ENCODE measurements at places on chromosomes 7 and 10. TPM values are rescaled to one million over a fixed set of nuclear protein-coding genes. Genes with fewer than 3 reads are reported as not detected.

Gene TBL2
- total RNA-seq, result 28.4 TPM

DNA sequence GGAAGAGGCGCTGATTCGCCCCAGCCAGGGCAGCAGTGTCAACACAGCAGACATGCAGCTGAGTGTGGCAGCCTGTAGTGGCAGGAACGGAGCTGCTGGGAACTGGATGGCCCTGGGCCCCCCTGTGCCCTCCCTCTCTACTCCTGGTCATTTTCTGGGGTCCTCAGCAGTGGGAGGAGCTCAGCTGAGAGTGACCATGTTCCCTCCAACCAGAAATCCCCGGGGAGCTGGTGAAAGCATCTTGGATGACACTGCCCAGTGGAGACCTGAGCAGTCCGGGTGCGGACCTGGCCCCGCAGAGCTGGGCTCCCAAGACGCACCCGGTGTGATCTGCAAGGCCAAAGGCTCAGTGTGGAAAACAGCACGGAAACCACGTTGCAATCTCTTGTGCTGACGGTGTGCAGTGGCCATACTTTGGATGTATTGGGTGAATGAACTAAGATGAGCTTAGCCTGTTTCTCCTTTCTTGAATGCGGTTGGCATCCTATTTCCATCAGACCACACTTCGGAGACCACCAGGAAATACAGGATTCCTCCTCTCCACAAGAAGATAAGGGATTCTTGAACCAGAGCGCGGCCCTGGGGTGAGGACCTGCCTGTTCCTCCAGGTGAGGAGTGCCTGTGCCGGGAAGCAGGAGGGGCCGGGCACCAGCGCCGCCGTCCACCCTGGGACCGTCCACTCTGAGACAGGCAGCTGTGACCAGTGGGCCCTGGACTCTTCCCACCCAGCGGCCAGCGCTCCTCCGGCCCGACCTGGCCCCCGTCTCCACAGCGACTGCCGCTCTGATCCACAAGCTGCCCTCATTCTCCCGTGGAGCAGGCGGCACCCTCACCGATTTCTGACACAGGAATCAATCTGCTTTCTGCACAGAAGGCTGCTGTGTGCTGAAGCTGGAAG is 93.5 kb upstream of the DIP2C start:
- H3K27ac ChIP-seq, result no peak overlapping the region
- DNase-seq, result no peak

DNA sequence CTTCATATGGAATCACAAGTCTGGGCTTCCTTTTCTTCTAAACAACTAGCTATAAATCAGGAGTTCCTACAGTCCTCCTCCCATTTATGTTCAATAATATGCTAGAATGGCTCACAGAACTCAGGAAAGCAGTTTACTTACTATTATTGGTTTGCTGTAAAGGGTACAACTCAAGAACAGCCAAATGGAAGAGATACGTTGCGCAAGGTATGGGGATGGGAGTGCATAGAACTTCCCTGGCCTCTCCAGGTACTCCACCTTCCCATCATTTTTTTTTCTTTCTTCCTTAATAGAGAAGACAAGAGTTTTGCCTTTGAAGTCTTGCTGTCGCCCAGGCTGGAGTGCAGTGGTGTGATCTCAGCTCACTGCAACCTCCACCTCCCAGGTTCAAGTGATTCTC is 27.1 kb upstream of the SEMA4G start:
- H3K4me1 ChIP-seq, result no peaks in the 10 kb centered on the region
- H3K27ac ChIP-seq, result no peak overlapping the region
- DNase-seq, result no peak
- H3K27me3 ChIP-seq, result no peaks in the 10 kb centered on the region

DNA sequence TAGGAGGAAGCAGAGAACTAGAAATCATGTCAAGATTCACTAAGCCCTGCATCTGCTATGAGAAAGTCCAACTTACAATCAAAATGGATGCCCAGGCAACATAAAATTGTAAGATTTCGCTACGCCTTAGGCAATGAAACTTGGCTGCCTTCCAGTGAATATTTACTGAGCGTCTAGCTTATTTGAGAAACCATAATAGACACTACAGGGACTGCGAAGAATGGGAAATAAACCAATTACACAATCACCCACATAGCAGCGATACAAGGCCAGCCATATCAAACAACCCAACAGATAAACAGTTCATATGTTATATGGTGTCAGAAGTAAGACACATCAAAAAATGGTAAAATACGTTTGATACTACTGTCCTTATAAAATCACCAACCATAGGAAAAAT is 545.0 kb upstream of the C7orf33 start:
- no peak for DNase-seq
- H3K36me3 ChIP-seq, result no peaks in the 10 kb centered on the region
- H3K27ac ChIP-seq, result no peak overlapping the region
- no peaks in the 10 kb centered on the region for H3K27me3 ChIP-seq
- H3K4me3 ChIP-seq, result no peak overlapping the region

DNA sequence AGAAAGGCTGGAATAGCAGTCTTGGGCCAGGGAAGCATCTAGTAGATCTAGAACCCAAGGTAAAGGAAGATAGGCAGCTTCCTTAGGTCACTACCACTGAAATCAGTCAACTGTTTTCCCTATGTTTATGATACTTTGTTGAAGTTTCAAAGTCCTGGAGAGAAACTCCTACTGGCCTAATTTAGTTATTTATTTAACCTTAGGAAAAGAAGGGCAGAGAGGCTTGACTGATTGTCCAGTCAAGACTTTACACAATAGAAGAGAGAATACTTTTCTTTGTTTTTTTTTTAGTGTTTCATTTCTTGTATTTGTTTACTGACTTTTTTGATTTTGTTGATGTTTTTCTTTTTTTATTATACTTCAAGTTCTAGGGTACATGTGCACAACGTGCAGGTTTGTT is 138.9 kb upstream of the PHYHIPL start:
- no peak overlapping the region for H3K4me3 ChIP-seq
- H3K4me1 ChIP-seq, result no peaks in the 10 kb centered on the region
- DNase-seq, result no peak
- no peaks in the 10 kb centered on the region for H3K27me3 ChIP-seq

DNA sequence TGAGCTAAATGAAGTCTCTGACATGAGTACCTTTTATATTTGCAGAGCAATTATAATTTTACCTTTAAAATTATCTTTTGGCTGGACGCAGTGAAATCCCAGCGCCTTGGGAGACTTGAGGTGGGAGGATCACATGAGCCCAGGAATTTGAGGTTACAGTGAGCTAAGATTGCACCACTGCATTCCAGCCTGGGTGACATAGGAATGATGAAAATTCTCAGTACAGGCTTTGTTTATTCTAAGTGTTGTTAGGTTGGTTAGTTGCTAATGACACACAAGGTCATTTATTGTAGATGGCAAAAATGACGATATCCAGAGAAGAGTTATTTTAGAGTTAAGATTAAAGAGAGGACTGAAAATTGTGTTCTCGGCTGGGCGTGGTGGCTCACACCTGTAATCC is 87.6 kb downstream of the XRCC2 start:
- H3K27me3 ChIP-seq, result no peaks in the 10 kb centered on the region
- H3K27ac ChIP-seq, result no peak overlapping the region
- H3K4me1 ChIP-seq, result no peaks in the 10 kb centered on the region

DNA sequence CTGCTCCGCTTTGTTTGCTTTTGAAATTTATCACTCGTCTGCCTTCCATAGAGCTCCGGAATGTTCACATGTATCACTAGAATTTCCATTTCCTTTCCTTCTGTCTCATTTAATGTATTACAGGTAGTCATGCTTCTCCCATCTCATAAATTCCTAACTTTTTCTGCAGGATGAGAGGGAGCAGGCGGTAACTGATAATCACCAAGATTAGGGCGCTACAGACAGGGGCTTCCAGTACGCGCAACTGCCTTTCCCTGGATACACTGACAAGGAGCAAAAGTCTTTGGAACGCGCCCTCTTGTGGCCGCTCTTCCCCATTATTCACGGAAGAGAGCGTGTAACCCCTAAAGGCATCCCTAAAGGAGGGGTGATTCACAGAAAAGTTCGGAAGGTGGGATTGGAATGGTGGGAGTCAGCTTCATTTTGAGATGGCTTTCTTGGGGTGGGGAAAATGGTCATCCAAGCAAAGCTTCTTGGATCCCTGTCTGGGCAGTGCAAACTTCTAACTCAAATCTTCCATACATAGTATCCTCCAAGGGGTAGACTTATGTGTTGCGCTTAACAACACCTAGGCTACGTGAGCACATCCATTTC is 6.5 kb downstream of the INHBA start:
- H3K36me3 ChIP-seq, result no peaks in the 10 kb centered on the region
- no peak for DNase-seq
- peak overlapping the region; percentile 61 for H3K27ac ChIP-seq
- H3K27me3 ChIP-seq, result no peaks in the 10 kb centered on the region

GRCh38 chr7:124027236-124027635 is 5.6 kb downstream of the TMEM229A start:
- no peak overlapping the region for H3K4me3 ChIP-seq
- no peak overlapping the region for H3K27ac ChIP-seq
- no peaks in the 10 kb centered on the region for H3K36me3 ChIP-seq
- H3K4me1 ChIP-seq, result peaks cover 8% of the 10 kb centered on the region
- H3K27me3 ChIP-seq, result peaks cover 7% of the 10 kb centered on the region
